ENCODE measurements at places on chromosomes 5 and 9.

DNA sequence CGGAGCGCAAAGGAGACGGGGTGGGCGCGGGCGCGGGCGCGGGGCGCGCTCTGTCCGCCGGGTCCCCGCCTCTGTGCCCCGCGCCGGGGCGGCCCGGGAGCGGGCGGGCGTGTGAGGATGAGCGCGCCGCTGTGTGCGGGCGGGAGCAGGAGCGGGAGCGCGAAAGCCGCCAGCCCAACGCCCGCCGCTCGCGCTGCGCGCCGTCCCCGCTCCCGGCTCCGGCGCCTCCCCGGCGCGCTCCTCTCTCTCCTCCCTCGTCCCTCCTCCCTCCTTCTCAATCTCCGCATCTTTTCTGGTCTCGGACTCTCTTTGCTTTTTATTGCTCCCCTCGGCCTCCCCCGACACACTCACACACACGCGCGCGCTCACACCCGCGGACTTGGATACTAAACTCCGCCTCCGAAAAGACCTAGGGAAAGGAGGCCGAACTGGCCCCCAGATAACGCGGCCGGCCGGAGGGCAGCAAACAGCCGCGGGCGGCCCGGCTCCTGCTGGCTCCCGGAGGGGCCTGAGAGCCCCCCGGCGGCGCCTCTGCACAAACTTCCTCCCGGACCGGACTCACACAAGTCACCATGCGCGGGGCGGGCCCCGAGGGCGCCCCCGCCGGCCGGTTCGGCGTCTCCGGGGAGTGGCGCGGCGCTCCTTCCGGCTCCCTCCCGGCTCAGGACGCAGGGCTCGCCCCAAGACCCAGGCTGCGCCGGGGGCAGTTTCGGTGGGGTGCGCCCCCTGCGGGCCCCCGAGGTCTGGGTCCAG lies at the start of gene FIBCD1:
FIBCD1 (minus strand) TSS at position 596 of the 753 bp plus-strand sequence. CDS start 640 bp downstream, outside the sequence.
- no peak for DNase-seq

- DNase-seq: no peak
These were observed 22.0 kb downstream of the NR5A1 start for GRCh38 chr9:124485201-124485600.

GRCh38 chr5:73120222-73121118 lies at the start of gene TMEM171:
Gene TMEM171 (plus strand): TSS chr5:73120575. CDS start chr5:73123374, 2,799 bp downstream.
- no peak for DNase-seq

DNA sequence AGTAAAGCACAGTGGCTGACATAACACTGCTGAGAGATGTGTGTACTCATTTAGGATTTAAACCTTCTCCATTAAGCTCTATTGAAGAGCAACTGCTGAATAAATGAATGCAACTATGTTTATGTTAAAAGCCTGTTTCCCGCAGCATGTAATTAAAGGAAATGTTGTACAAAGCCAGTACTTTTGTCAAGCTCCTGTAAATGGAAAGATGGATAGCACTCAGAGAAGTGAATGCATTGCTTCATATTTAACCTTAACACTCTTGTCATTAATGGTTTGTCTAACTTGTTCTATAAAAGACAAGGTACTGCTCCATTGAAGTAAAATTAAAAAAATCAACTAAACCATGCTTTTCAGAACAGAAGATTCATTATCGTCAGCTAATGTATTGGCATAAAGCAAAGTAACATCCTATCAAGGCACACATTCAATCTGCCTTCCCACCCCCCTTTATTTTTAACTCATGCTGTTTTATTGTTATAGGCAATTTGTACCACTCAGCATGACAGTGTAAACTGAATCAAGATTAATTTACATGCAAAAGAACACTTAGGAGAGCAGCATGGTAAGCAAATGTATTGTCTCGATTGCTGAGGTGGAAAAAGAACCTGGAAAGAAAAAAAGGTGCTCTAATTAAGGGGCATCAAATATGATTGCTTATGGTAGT lies 240.9 kb upstream of the TBCA start:
- DNase-seq: no peak

- DNase-seq: no peak
These were observed 441.6 kb upstream of the DMAC1 start for GRCh38 chr9:8241201-8241600.

DNA sequence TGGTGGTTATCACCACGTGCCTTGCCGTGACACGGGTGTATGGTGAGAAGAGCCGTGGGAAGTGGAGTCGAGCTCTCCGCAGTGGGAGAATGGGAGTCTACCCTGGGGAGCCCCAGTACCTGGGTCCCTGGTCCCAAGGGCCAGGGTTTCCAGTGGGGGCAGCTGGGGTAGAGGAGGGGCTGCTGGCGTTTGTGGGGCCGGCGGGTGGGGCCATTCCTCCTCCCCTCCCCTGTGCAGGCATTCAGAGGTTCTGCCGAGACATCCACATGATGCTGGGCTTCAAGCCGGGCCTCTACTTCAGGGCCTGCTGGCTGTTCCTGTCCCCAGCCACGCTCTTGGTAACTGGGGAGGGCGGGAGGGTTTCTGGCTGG lies 14.7 kb downstream of the SLC6A7 start:
- DNase-seq: no peak

GRCh38 chr9:27152405-27152718 lies 43.3 kb downstream of the TEK start:
- DNase-seq: no peak

DNA sequence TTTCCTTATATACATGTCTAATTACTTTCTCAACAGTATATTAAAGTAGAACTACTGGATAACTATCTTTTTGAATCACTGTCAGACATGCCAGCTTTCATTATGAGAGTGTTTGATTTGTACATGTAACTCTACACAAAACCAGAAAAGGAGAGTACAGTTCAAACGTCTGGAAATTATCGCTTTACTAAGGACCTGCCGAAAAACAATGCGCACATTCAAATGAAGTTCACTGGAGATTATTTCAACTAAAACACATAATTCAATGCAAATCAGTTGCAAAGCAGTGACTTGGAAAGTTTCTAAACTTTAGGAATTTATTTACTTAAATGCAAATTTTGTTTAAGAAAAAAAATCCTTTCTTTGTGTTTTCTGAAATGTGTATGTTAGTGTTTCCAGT lies 942.5 kb downstream of the EFNA5 start:
- DNase-seq: no peak

- no peak for DNase-seq
These were observed 48.2 kb upstream of the GFPT2 start for GRCh38 chr5:180401229-180401907.
